ENCODE measurements at places on chromosomes 2 and 18.
A peak's percentile ranks its signal among the peaks of the same experiment; 100 is the strongest.

DNA sequence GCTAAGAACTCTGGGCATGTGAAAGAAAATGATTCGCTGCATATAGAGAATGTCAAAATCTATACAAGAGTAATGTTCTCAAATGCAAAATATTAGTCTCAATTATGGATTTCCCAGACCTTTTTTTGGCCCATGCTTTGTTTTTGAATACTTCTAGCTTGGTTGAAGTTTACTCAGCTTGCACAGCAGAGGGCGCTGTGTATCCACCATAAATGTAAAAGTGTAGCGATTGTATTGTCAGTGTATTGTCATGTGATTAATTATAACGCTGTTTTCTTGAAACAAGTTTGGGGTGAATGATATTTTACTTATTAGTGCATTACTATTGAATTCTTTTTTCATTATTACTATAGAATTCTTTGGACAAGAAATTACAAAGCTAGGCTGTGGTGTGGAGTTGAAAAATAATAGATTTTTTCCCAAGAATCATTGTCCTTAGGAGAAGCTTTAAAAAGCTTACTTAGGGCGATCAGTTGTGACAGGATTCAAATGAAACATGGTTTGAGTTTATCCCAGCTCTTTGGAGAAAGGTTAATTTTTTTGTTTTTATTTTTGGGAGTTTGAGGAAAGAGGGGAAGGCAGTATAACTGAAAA, 98.3 kb downstream of the PIK3C3 start:
- peak; percentile 59 for DNase-seq

GRCh38 chr2:60818272-60818671, 62.2 kb downstream of the PAPOLG start:
- DNase-seq: peak; percentile 37

GRCh38 chr18:34704074-34704473, 6.0 kb upstream of the DTNA start:
- no peak for DNase-seq

GRCh38 chr2:237616734-237617586, 10.4 kb upstream of the LRRFIP1 start:
- no peak for DNase-seq

DNA sequence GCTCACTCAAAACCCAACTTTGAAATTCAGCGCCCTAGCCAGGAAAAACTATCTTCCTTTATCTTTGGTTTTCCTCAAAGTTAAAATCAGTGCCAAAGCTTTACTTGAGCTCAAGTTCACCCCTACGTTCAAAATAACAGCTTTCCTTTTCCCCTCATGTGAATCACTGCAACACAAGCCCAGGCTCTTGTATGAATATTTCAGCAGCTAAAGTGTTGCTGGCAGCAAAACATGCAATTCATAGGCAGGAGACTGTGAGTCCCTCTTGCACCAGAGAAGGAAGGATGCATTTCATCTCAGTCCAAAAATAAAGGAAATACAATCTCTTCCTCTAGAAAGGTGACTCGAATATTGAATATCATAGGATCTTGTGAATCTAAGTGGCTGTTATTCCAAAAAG, 461.3 kb upstream of the SOX11 start:
- DNase-seq: no peak

DNA sequence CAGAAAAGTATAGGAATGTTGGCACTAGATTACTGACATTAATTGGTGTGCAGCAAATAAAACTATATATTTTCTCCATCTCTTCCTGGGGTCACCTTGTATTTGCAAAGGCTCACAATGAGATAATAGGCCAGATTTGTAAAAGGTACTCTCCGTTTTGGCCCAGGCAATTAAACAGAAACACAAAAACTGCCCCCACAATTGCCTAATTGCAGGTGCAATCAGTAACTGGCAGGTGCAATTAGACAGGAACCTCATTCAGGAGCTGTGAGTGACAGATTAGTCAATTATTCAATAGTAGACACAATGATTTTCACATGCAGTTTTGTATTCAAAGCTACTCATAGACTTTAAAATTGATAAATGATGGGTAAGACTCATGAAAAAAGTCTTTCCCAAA, 451.4 kb upstream of the ID2 start:
- DNase-seq: no peak

DNA sequence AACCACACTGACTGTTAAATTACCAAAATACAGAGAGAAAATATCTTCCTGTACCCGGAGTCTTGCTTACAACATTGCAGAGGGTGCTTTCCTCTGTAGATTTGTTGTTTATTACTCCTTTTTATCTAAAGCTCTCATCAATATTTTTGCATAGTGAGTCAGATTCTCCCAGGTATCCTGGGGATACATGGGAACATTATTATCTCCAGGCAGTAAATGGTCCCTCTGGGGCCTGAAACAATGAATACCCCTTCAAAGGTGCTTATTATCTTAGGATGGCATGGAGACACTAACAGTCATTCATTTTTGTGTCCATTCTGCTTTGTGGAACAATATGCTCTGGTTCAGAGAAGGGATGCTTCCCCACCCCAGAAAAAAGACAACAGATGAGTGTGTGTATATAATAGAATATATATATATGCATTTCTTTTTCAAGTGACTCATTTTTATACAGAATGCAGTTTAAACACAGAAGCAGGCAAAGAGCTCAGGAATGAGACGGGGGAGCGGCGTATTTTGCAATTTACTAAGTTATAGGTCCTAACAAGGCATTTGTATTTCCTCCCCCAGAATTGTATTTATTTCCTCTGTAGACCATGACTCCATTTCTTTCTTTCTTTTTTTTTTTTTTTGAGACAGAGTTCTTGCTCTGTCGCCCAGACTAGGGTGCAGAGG, 424.8 kb upstream of the ZEB2 start:
- DNase-seq: no peak

DNA sequence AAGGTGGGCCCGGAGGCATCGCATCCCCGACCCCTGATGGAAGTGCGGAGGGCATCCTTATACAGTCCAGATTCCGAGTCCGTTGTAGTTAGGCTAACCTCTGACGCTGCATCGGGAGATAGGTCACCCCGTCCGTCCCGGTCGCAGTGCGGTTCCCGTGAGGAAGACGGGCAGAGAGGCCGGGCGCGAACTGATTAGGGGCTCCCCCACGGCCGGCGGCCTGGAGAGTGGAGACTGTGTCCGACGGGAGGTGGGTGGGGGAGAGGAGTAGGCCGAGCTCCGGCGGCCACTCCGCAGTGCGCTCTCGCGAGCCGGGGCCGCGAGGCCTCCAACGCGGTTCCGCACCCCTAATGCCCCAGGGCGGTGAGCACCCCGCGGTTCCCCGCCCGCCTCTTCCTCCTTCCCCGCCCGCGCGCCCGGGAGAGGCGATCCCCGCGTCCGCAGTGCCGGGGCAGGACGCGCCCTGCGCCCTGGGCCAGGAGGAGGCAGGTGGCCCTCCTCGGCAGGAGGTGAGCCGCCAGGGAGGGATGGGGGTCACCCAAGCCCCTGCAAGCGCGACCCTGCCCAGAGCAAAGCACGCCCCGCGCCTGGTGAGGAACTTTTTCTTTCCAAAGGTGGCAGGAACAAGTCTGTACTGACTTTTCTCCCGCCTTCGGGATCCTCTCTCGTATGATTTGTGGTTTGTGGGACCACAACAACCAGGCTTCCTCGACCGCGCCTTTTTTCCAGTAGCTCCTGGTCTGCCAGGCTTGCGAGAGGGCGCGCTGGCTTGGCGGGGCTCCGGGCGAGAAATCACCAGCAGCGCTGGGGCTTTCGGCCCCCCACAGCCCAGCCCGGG, 1.4 kb upstream of the SP5 start:
- DNase-seq: no peak

GRCh38 chr2:20040489-20041172, 10.8 kb downstream of the LAPTM4A start:
- no peak for DNase-seq

DNA sequence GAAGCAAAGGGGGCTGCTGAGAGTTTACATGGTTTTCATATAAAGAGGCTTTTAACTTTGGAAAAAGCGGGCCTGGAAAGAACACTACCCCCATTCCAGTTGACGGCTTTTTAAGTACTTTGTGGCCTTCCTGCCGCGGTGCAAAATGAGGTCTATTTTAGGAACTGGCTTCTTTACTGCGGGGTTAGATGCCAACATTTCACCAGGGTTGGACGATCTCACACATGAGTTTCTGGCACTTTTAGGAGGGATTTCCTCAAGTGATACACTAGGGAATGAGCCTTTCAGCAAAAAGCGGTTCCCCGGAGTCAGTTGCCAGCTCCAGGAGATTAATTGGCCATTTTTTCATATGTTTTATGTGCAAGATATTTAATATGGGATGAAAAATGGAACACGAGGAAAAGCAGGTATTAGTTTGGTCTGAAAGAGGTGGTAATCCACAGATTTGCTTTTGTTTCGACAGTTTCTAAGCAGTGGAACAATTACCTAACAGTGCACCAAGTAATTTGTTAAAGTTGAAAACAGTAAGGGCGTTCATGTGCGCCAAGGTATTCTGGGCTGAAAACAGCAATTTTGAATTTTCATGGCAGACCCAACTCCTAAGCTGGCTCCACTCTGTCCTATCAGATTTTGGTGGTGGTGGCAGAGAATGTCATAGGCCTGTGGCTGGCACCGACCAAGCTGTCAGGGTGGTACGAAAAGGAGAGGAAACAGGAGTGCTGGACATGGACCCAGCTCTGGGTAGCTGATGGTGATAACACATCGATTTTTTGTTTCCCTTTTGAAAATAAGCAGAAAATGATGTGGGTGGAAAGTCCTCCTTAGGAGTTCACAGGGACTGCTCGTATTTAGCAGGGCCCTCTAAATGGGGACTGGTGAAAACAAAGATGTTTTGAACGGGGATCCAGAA, 55.6 kb upstream of the FZD5 start:
- DNase-seq: no peak

DNA sequence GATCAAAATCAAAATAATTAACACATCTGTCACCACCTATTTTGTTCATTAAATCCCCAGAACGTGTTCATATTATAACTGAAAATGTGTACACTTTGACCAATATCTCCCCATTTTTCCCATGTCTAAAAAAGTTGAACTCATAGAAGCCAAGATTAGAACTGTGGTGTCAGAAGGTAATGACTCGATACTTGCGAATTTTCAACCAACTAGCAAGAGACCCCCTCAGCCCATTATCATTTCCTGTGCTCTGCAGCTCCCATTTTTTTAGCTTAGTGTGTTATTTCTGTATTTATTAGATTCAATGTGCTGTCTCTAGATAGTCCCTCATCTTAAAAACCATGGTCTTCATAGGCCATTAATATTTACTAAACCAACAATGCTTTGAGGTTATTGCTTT, 248.7 kb upstream of the PIK3C3 start:
- no peak for DNase-seq

DNA sequence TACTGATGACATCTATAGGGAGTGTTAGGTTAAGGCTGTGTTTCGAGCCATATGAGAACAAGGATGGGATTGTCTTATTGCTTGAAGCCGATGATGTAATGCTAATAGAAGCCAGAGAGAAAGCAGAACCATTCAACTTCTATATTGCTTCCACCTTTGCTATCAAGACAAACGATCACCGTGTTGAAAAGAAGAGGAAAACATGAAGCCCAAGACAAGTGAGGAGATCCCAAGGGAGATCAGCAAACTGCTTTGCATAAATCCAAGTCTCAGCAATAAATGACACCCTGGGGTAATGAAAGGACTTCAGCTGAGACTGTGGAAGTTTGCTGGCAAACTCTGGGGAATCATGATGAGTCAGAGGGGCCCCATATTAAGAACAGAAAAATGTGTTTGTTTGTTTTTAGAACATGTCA, 206.2 kb downstream of the NCKAP5 start:
- DNase-seq: no peak

GRCh38 chr2:219398721-219399363, 11.1 kb upstream of the DNPEP start:
- no peak for DNase-seq

DNA sequence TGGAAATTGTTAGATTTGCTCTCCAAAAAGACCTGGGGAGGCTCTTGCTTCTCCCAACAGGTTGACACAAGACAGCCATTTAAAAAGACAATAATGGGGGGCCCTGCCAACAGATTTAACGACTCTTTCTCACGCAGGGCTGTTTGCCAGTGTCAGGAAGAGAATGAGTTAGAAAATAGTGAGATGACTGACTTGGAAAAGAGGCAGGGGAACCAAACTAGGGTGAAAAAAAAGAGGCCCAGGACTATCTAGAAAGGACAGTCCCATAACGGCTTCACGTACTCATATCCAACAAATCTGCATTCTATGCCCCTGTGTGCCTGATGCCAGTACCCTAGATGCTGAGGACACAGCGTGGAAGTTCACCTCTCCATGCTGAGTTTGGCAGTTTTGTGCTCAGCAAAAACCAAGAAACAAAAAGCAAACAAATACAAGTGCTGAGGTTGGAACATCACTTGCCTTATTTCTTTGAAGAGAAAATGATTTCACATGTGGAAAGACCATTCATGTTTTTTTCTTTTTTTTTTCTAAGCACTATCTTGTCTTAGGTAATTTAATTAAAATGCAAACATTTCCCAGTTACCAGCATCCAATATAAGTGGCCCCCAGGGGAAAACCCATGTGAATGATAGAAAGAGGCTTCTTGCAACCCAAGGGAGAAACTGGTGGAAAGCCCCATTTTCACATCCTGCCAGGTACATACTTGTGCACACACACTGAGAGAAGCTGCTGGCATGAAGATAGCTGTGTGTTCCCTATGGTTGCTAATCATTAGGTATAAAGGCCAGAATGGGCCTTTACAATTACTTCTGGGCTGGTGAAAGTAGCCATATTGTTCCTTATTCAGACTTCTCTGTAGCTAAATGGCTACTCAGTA, 10.6 kb upstream of the WIPF1 start:
- peak; percentile 75 for DNase-seq

DNA sequence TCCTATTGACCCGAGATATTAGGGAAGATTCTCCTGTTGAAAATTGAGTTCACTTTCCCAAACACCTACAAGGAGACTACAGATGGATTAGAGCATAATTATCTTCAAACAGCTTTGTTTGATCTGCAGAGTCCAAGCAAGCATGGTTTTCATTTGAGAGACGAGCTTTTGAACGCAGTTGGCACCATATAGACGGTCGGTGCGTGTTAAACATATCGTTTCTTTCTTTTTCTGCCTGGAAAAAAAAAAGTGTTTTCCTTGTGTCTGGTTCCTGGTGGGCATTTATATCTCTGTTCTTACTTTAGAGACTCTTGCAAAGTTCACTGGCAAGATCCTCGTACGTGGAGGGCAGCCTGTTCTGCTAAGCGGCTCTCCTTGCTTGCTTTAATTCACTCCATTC, 248.9 kb downstream of the TMEM182 start:
- DNase-seq: no peak

- peak; percentile 78 for DNase-seq
Measured at GRCh38 chr2:11692966-11693521, 23.0 kb upstream of the NTSR2 start.

DNA sequence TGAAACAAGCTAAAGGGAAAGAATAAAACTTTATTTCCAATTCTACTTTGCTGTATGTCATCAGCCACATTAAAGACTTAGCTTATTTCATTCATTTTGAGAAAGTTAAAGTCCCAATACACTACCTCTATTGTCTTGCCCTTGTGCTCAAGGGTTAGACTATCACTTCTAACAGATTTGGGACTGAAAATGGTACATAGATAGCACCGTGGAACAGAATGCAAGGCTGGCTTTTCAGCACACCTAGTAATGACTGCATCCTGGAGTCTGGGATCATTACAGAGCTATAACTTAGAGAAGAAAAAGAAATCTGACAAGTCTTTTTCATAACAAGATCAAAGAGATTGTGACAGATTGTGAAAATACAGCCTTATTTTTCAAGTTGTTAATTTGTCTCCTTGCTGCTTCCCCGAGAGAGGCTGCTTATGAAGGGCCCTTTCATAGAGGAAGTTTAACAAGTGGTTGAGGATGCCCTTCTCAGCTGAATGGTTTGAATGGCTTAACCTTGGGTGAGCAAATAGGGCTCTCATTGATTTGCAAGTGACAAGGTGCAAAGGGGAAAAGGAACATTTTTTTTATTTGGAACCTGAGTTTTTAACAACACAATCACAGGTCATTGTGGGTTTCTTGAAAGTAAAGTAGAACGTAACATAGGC, 371.8 kb downstream of the EPHA4 start:
- no peak for DNase-seq

Data from CD4-positive, alpha-beta T cell treated with Interleukin-12 subunit alpha and Interleukin-12 subunit beta, for 1 hour (primary cell).